Effector memory CD4-positive, alpha-beta T cell (primary cell): ENCODE measurements at places on chromosomes 12 and 14.

DNA sequence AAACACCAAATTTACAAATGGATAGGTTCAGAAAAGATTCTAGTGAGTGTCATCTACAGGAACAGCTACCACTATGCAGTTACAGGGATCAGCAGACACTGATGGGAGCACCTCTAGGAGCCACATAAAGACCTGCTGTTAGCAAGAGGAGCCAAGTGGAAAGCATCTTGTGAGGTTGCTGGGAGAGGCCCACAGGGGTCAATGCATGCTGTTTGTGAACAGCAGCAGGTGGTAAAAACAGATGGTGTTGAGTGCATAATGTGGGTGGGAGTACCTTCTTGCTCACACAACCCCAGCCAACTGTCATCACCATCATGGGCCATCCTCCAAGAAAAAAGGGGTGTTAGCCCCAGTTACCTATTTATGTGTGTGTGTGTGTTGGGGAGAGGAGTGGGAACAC is 215.2 kb upstream of the SSTR1 start:
- no peak for DNase-seq

GRCh38 chr12:124774462-124775167 is 89.0 kb downstream of the SCARB1 start:
- DNase-seq, result peak; percentile 5

DNA sequence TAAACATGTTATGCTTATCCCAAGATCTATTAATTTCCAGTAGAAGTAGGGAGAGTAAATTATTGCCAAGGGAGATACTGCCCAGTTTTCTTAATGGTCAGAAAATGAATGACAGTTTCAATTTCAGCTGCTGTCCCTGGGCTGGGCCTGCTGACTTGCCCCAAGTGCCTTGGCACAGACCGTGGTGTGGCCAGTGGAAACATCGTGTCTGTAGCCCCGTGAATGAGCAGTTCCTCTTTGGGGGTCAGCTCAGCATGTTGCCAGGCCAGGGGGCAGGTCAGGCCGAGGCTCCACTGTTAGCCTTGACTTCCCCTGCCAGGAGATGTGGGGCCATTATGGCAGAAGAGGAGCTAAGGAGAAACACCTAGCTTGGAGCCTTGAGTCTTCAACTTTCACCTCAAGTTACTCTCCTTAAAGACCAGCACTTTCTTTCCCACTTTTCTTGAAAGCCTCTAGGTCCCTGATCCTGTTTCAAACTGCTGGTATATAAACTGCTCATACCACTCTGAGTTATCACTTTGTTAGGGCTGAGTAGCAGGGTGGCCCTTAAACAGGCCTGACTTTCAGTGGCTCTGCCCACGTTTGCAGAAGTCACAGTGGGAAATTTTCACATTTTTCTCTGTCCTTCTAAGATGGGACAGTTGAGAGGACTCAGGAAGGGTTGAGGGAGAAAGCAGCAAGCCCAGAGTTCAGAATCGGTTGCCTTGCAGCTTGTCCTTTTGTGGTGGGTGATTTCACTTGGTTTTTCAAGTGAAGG is 73.2 kb downstream of the SUSD6 start:
- DNase-seq, result no peak

DNA sequence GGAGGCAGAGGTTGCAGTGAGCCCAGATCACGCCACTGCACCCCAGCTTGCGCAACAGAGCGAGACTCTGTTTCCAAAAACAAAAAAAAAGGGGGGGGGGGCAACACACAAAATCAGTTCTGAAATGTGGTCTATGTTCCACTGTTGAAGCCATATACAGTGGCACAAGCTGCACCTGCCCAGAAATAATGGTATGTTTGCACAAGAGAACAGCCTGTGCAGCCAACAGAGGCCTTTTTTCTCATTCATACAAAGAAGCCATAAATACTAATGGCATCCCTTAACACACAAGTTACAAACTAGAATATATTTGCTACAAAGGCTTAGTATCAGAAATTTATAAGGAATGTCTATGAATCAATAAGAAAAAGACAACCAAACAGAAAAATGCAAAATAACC is 37.1 kb downstream of the ITPR2 start:
- no peak for DNase-seq

DNA sequence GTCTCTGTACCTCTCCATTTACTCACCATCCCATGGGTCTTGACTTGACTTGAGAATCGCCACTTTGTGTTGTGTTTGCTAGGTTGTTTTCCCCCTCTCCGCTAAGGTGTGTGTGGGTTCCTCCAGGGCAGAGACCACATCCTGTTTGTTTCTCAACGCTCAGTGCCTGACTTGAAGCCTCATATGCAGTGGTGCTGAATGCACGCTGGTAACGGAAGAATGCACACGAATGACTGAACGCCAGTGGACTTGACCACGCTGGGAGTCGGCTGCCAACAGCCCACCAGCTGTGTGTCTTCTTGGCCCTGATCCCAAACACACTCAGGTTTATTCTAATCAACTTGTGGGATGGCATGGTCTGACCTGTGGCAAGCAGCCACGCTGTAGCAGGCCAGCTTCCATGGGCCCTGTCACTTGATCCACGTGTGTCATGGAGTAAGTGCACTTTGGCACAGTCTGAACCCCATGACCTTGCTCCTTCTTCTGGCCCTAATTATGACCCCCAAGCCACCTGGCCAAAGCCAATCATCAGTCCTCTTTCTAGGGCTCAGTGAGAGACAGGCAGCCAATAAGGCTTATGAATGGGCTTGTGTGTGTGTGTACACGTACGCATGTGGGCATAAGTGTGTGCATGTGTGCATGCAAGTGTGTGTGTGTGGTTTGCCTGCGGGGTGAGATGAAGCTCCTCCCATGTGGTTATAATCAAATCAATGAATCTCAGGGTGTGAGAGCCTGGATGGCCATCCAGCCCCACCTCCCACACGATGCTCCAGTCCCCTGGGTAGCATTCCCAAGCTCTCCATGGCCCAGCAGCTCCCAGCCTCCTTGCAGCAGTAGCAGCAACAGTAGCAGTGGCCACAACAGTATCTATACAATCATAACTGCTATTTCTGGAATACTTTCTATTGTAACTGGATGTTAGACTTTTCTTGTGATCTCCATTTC is 6.4 kb upstream of the TC2N start:
- DNase-seq, result peak; percentile 78

DNA sequence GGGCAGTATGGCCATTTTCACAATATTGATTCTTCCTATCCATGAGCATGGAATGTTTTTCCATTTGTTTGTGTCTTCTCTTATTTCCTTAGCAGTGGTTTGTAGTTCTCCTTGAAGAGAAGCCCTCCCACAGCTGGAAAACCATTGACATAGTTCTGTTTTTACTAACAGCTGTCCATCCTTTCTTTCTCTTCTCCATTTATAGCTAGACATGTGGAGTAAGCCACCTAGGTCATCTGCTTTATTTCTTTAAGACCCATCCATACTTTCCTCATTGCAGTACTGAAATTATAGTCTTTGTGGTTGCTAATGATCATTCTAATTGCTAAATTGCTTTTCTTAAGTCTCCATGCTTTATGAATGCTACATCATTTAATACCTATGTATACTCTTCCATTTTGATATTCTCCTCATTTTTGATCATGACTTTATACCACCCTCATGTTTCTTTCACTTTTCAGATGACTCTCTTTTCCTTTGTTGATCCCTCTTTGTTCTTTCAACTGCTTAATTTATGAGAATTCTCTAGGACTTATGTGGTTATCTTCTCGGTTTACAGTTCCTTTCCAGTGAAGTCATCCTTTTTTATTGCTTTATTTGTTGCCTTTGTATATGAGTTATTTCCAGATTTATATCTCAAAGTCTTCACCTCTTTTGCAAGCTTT is 114.2 kb downstream of the PCNX1 start:
- DNase-seq, result no peak

GRCh38 chr12:26384536-26384935 is 189.2 kb downstream of the SSPN start:
- DNase-seq, result no peak

- no peak for DNase-seq
These were observed 38.2 kb downstream of the DCAF5 start for GRCh38 chr14:69114763-69115162.

GRCh38 chr14:83491091-83491490 is 1957.4 kb upstream of the SEL1L start:
- DNase-seq, result no peak
